ENCODE measurements at places on chromosomes 13 and 19.

DNA sequence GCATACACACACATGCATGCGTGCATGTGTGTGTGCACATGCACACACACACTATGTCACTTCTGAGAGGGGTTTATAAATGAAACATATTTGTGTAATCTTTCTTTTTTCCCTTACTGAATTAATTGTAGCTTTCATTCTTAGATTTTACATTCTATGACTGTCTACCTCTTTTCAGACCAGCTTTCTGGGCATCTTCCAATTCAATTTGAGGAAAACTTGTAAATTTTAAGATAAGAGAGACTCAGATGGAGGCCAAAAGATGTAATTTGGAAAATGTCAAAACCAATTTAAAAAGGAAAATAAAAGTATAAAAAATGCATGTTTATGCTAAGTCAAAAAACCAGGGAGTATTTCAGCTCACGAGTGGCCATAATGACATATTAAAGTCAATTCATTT lies 594.5 kb downstream of the OLFM4 start:
- no peak for DNase-seq

GRCh38 chr13:26784704-26785639 lies 24.4 kb upstream of the GPR12 start:
- no peak for DNase-seq

GRCh38 chr19:8504171-8504570 lies 1.7 kb upstream of the PRAM1 start:
- no peak for DNase-seq

DNA sequence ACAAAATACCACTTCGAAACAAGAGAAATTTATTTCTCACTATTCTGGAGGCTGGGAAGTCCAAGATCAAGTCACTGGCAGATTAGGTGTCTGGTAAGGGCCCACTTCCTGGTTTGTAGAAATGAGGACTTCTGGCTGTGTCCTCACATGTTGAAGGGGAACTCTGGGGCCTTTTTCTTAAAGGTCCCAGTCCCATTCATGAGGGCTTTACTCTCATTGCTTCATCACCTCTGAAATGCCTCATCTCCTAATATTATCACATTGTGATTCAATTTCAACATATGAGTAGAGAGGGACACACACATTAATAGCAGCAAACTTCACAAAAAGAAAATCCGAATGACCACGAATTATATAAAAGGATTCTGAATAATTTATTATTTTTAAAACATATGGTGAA lies 21.6 kb upstream of the SIGLEC14 start:
- DNase-seq, result no peak

- DNase-seq, result no peak
These were observed 2.1 kb downstream of the ZNF575 start for GRCh38 chr19:43534816-43535761.

- no peak for DNase-seq
These were observed 16.4 kb upstream of the WASF3 start for GRCh38 chr13:26541041-26541440.

- no peak for DNase-seq
These were observed 110.3 kb downstream of the LACC1 start for GRCh38 chr13:43990021-43990420.

DNA sequence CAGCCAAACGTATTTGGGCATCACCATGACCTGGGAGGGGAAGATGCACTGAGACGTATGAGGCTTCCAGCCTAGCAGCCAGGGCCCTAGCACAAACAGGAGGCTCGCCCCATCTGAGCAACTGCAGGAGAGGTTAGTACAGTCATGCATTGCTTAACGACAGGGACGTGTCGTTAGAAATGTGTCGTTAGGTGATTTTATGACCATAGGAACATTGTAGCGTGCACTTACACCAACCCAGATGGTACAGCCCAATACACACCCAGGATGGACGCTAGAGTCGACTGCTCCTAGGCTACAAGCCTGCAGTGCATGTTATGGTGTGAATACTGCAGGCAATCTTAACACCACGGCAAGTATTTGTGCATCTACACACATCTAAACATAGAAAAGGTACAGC lies 9.3 kb downstream of the CD177 start:
- no peak for DNase-seq

DNA sequence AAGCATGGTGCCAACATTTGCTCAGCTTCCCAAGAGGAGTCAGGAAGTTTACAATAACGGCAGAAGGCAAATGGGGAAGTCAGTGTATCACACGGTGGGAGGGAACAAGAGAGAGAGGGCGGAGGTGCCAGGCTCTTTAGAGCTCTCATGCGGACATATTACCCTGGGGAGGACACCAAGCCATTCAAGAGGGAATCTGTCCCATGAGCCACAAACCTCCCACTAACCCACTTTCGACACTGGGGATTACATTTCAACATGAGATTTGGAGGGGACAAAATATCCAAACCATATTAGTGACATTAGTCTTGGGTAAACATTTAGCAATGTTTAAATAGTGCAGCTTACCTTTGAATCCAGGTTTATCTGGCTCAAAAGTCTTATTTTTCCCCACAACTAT lies 69.9 kb downstream of the SLAIN1 start:
- no peak for DNase-seq

DNA sequence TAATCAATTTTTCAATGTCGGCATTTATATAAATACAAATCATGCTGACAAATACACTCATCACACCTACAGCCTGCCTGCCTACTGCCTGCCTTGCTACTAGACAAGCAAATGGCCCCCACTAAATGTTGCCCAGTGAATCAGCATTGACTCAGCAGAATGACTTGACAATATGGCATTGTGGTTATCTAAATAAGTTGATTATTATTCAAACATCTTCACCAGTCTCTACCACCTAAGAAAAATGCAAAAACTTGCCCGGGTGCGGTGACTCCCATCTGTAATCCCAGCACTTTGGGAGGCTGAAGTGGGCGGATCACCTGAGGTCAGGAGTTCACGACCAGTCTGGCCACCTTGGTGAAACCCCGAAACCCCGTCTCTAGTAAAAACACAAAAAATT lies 296.1 kb downstream of the PCDH9 start:
- DNase-seq, result no peak

GRCh38 chr19:11457831-11458230 lies 22.4 kb downstream of the PRKCSH start:
- DNase-seq, result no peak

DNA sequence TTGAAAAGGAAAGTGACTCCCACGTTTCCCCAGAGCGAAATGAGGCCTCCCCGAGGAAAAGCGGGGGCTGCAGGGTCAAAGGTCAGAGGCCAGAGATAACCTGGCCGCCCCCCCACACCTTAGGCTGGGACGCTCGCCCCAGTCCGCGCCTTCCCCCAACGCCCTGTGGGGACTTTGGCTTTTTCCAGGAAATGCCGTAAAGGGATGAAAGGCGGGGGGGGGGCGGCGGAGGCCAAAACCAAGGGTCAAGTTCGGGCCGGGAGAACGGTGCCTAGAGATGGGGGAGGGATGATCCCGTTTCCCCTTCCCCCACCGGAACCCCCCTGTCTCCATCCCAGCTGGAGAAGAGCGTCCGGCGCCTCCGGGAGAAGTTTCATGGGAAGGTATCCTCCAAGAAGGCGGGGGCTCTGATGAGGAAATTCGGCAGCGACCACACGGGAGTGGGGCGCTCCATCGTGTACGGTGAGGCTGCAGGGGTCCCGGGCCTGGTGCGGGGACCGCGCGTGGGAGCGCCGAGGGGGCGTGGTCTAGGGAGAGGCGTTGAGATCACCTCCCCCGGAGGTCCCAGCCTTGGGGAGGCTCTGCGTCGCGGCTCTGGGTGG lies 575 bp downstream of the SHFL start:
- no peak for DNase-seq

- peak; percentile 49 for DNase-seq
These were observed 61.4 kb downstream of the RFX2 start for GRCh38 chr19:6048793-6049405.

DNA sequence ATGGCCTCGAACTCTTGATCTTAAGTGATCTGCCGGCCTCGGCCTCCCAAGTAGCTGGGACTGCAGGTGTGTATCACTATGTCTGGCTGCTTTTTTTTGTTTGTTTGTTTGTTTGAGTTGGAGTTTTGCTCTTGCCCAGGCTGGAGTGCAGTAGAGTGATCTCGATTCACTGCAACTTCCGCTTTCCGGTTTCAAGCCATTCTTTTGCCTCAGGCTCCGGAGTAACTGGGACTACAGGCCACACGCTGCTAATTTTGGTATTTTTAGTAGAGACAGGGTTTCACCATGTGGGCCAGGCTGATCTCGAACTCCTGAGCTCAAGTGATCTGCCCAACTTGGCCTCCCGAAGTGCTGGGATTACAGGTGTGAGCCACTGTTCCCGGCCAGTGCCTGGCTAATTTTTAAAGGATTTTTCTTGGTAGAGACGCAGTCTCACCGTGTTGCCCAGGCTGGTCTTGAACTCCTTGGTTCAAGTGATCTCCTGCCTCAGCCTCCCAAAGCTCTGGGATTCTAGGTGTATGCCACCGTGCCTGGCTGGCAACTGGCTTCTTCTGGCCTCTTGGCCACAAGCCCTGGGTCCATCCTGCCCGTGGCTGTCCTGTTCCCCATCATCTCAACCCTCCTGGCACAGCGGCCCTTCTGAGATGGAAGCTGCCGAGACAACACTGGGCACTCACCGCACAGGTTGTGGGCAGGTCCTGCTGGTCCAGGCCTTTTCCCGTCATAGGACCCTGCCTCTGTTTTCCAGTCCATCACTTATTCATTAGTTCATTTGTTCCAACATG lies 11.5 kb downstream of the TECR start:
- DNase-seq, result no peak

DNA sequence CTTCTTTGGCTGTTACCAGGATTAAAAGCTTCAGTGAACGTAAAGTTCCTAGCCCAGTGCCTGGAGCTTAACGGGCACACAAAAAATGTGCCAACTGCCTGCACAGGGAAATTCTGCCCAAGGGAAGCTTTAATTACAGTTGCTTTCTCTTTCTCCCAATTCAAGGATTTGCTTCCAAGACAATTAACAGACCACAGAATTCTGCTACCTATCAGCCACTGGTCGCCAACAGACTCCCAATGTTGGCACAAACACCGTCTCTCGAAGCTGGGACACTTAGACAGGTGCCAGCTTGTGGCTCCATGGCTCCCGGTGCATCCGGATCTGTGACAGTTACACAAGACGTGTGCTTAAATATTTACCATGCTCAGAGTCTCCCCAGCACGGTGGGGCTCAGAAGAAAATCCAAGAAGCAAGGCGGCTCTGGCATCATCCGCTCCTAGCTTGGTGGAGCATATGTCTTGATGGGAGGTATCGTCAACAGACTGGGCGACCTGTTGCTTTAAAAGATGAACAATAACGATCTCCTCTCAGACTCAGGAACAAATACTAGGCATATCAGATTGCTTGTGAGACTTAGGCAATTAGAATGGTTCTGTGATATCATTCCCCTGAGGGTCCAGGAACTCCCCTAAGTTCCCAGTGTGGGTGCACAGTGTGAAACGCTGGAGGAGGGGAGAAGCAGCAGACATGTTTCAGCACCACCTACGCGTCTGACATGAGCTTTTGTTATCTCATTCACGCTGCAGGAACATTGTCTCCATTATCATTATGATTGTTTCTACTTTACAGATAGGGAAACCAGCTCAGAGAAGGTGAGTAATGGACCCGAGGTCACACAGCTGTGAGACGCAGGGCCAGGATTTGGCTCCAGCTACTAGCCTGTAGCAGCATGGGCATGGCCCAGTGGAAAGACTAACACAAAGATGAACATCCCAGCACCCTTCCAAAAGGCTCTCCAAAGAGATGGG lies 61.6 kb downstream of the ALOX5AP start:
- no peak for DNase-seq

DNA sequence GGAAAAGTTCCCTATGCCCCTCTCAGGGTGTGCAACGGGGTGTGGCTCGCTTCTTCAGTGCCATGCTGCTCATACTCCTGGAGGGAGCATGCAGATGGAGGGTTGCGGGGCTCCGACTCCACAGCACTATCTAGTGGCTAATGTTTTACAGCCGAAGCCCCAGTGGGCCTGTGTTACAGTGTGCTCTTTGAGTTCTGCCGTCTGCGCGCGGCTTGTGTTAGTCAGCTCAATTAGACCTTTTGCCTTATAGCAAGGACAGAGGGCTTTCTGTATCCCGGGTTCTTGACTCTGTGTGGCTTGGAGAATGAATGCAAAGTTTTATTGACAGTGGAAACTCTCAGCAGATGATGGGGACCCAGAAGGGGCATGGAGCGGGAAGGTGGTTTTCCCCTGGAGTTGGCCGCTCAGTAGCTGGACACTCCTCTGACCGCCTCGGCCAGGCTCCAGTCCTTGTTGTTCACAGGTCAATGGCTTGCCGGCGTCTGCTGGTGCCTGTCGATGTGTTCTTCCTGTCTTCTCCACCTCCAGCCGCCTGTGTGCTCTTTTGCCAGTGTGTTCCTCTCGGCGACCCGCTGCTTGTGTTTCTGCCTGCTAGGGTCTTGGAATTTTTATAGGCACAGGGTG lies 383.4 kb downstream of the LMO7 start:
- DNase-seq, result no peak

- DNase-seq, result no peak
These were observed 1180.1 kb upstream of the ATXN8OS start for GRCh38 chr13:68927387-68928026.

GRCh38 chr13:50202485-50202884 lies 187.2 kb downstream of the KCNRG start:
- DNase-seq, result no peak

- DNase-seq, result no peak
These were observed 466.7 kb upstream of the MIR17HG start for GRCh38 chr13:90880790-90881189.

DNA sequence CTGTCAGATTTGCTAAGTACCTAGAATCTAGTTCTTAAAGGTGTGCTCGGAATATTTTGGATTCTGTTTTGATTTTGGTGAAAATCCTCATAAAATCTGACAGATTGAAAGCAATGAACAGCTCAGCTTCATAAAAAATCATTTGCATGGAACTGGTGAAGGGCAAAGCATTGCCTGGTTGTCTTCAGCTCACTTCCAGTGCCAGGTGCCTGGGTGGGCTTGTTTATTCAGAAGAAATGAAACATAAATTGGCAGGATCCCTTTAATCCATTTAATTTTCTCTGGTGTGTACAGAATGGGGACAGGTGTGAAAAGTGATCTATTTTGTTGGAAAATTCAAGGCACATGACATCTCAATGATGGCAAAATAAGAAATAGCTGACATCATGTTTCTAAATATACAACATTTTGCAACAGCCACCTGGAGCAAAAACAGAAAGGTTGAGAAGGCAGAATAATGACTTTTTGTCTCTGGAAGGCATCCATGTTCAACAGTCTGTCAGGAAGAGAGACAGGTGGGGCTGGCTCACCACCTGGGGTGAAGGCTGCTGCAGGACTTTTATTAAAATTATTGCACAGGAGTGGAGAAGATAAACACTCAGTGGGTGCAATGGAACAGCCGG lies 52.2 kb downstream of the RFC3 start:
- no peak for DNase-seq

- DNase-seq, result no peak
These were observed 560 bp downstream of the NDUFA7 start for GRCh38 chr19:8320564-8321066.

- no peak for DNase-seq
These were observed 1.1 kb downstream of the RPL21 start for GRCh38 chr13:27252467-27252866.

All from activated naive CD4-positive, alpha-beta T cell (primary cell).